Activated CD8-positive, alpha-beta memory T cell treated with anti-CD3 and anti-CD28 coated beads for 1 hour (primary cell): ENCODE measurements at places on chromosomes 12 and 14.

DNA sequence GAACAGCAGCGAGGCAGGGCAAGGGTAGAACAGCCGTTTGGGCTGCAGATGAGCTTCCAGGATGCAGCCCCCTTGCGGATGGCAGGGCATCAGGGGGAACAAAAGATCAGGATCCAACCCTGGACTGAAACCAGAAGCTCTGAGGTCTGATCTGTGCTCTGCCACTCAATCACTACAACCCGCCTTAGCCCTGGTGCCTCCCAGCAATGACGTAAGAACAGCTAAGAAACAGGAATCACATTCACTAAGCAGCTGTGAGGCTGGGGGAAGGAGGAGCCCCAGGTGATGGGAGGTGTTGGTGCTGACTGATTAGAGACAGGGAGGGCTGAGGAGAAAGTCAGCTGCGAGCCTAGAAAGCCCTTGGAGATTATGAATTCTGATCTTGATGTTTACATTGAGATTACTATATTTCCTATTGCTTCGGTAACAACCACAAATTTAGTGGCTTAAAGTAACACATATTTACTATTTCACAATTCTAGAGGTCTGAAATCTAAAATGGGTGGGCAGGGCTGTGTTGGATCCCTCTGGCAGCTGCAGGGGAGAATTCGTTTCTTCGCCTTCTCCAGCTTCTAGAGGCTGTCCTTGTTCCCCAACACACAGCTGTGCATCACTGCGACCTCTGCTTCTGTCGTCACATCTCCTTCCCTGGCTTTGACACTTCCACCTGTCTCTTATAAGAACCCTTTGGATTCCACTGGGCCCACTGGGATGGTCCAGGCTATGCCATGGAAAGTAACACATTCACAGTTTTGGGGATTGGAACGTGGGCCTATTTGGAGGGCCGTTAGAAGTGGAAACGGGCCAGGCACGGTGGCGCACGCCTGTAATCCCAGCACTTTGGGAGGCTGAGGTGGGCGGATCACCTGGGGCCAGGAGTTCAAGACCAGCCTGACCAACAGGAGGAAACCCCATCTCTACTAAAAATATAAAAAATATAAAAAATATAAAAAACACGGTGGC is 6.1 kb upstream of the CD9 start:
- DNase-seq, result no peak

DNA sequence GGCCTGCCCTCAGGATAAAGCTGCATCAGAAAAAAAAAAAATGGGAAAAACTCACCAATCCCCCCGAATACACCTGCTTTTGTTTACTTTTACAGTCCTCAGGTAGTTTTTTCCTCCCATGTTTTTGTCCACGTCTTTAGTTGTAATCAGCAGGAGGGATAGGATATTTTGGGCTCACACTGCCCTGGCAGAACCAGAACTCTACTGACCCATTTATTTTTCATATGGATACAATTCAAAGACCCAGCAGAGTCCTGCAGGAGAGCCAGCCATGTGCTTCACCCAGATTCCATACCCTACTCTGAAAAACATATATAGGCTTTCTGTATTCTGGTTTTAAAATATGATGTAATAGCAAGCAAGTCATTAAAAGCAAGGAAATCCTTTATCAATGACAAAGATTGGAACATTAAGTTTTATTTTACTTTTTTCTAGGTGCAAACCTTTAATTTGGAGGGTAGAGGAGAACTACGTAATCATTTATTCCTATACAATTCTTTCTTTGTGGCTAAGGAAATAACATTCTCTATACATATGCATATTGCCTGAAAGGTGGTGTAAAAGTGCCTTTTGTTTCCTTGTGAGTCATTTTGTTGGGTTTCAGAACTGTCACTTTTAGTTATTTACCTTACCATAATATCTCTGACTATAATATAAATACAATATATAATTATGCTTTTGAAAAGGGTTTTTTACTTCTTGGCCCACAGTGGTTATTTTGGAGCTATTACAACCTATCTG is 19.1 kb downstream of the DACT1 start:
- no peak for DNase-seq

DNA sequence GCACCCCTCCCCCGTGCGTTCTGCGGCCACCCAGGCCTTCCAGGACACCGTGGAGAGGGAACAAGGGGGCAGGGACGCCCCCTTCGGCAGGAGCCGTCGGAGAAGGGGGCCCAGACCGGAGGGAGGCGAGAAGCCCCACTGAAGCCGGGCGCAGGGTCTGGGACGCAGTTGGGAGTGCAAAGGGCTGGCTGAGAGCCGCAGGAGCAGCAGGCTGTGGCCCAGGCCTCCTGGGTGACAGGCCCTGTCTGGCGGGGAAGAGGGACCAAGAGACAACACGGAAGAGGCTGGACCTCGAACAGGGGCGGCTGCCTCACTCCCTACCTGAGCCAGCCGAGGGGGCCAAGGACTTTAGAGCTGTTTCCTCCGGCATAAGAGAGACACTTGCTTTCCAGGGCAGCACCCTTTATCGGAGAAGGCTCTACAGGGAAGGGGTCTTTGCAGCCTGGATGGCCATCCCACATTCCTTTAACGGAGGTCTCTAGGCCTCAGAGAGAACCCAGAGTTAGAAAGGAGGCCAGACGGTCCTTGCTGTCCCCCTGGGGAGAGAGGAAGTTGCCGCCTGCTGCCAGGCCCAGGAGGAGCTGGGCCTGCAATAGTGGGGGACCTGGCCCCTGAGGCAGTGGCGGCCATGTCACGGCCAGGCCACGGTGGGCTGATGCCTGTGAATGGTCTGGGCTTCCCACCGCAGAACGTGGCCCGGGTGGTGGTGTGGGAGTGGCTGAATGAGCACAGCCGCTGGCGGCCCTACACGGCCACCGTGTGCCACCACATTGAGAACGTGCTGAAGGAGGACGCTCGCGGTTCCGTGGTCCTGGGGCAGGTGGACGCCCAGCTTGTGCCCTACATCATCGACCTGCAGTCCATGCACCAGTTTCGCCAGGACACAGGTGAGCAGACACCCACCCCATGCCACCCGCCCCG is 1.3 kb downstream of the DTX1 start:
- no peak for DNase-seq

DNA sequence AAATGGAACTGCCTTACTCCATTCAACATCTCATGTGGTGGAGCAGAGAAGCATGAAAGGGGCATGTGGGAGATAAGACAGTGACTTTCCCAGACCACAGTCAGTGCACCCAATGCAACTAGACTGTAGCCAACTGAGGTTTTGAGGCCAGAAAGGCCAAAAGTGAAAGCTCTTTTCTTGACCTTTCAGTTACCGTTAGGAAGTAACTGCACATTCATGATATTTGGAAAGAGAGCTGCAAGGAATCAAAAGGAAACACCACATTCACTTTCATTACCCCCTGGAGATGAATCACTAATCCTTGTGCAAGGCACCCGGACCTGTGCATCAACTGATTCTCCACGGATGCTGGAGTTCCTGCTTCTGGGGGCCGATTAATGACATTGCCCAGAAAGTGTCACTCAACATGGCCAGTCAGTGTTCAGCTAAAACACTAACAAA is 72.9 kb upstream of the ELK3 start:
- no peak for DNase-seq

GRCh38 chr14:23539248-23540140 is 12.1 kb downstream of the ZFHX2 start:
- no peak for DNase-seq
